Activated CD8-positive, alpha-beta memory T cell treated with anti-CD3 and anti-CD28 coated beads for 24 hours (primary cell): ENCODE measurements at places on chromosomes 13 and 19.

DNA sequence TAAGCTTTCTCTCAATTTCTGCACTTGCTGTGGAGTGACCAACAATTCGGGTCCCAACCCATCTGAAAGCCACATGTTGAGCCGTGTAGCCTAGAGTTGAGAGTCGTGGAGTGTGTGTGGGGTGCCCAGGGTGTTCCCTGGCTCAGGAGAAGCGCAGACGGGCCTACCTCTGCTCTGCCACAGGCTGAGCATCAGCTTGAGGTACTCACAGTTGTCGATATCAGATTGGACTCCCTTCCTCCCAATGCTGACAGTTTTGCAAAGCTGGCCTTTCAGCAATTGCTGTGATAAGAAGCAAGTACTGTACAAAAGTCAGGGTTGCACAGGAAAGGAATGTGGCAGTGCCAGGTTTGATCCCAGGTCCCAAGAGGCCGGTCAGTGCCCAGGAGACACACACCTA is 133.4 kb upstream of the SPACA7 start:
- peak; percentile 32 for DNase-seq

GRCh38 chr13:91369441-91369831 is 21.9 kb downstream of the MIR17HG start:
- no peak for DNase-seq

DNA sequence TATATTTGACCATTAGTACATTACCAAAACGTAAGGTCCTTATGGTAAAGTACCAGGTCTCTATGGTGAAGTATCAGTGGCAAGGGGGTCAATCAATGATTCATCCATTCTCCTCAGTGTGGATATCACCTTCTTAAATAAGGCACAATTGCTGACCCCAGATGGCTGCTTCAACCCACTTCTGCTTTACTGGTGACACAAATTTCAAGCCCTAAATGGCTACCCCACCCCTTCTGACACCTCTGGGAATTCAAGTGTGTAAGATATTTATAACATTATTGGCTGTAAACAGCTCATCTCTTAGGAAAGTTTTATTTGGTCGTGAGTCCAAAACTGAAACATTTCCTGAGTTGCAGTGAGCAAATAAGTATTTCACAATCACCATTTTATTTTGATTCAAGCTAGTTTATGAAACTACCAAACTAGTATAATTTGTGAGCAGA is 7.9 kb upstream of the WBP4 start:
- no peak for DNase-seq

DNA sequence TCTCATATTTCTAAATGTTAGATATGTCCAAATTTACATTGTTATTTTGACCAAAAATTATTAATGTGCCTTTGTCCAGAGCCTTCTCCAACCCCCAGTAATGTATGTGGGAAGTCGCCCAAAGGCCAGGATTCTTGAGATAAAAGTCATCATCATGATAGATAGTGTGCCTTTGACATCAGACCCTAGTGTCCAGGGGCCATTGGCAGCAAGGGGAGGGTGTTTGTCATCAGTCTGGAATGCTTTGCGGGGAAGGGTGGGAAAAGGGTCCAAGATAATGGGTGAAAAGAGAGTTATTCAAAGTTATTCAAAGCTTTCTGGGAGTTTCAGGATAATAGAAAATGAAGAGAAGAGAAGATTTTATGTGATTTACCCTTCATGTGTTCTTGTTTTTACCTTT is 909.5 kb upstream of the GPC6 start:
- no peak for DNase-seq
